Activated T-helper 9 cell treated with anti-CD3 and anti-CD28 coated beads, Interleukin-2, amount 50 U/mL, for 16 hours (primary cell): ENCODE measurements at places on chromosomes 6 and 20.

GRCh38 chr6:18243302-18243893, 20.9 kb downstream of the DEK start:
- DNase-seq = no peak

DNA sequence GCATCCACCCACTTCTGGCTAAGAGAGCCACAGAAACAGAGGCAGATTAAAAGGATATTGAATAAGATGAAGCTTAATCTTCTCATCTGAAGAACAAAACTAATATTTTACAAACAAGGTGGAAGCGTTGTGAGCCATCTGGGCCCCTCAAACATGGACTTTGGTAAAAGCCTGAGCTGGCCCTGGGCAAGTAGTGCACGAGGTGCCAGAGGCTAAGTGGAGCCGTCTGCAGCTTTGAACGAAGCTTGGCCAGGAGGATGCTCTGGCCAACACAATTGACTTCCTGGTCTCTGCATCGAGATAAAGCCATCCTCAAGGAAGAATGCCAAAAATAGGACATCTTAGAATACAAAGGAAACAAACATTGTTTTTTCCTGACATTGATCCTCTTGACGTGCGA, 53.2 kb upstream of the PLEKHG1 start:
- no peak for DNase-seq

DNA sequence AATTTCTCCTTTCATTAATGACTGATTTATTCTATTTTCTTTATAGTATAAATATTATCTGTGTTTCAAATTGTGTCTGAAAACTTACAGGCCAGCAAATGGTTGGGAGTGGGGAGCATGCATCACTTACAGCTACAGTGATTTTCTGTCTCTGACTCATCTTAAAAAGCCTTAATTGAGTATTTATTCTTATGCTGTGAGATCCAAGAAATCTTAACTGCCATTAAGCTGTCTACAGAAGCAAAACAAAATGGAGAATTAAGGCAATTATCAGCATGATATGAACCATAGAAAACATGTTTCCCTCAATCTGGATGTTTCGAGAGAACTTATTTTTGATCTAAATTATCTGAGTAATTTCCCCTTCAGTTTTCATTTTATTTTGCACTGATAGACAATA, 831.2 kb downstream of the KIF16B start:
- no peak for DNase-seq

GRCh38 chr20:63974402-63975200, 4.8 kb downstream of the SAMD10 start:
- no peak for DNase-seq

DNA sequence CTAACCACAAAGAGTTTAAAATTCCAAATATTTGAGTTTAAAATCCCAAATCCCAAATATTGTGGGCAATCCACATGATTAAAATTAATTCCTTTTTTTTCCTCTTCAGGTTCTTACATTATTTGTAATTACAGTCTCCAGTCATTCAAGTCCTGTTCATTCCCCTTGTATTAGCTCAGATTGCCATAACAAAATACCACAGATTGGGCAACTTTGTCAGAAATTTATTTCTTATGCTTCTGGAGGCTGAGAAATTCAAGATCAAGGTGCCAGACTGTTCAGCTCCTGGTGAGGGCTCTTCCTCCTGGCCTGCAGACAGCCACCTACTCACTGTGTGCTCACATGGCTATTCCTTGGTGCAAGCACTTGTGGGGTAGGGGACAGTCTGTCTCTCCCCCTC, 105.5 kb downstream of the ARMC2 start:
- no peak for DNase-seq

DNA sequence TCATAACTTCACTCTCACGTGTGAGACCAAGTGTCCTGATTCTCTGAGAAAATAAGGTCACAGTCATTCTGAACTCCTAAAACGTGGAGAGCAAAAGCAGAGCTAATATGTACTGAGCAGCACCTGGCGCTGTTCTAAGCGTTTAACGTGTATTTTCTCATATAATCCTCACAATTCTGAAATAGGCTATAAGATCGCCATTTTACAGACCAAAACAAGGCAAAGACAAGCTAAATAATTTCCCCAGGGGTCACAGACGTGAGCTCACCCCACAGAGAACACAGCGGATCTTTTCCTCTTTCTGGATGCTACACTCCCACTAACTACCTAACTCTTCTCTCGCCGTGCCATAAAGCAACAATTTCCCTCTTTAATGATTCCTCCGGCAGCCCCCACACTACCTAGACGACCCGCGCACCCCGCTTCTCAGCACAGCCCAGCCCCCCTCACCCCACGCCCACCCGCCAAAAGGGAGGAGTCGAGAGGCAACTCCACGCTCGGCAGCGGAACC, 636 bp downstream of the SUPT3H start:
- DNase-seq = no peak

GRCh38 chr6:32980488-32981038, 12.2 kb downstream of the BRD2 start:
- no peak for DNase-seq

DNA sequence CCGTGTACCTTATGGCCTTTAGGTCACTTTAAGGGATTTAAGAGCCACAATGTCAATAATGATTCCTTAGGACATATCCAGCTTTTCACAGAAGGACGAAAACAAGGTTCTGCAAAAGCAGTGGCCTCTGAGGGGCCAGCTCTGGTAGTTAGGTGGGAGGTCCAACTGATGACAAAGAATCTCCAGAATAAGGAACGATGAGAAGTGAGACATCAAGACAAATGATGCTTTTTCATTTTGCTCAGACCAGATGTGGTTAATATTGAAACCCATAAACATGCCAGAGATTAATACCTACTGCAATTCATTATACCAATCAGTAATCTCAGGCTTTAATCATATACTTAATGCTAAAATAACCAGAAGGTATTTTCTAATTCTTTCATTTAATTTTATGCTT, 1.9 kb downstream of the C6orf58 start:
- no peak for DNase-seq

DNA sequence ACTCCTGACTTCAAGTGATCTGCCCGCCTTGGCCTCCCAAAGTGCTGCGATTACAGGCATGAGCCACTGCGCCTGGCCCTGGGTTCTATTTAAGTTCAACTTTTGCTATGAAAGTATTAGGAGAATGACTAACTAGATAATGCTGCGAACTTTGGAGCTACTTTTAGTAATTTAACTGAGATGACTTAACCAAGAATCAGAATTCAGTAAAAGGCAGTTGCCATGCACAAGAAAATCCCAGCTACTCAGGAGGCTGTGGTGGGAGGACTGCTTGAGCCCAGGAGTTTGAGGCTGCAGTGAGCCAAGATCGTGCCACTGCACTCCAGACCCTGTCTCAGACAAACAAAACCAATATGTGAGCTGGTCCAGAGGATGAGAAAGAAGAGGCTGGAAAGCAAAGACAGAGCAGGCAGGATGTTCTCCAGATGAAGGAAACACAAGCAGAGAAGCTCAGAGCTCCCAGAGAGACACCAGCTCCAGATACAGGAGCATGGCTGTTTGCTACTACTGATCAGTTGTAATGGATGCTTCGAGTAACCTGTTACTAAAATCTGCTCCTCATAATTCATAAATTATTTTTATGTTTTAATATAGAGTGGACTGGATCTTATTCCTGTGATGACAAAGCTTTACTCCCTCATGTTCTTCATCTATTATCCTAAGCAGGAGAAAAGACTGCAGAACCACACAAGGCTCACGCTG, 23.9 kb downstream of the ZNF217 start:
- DNase-seq = no peak

DNA sequence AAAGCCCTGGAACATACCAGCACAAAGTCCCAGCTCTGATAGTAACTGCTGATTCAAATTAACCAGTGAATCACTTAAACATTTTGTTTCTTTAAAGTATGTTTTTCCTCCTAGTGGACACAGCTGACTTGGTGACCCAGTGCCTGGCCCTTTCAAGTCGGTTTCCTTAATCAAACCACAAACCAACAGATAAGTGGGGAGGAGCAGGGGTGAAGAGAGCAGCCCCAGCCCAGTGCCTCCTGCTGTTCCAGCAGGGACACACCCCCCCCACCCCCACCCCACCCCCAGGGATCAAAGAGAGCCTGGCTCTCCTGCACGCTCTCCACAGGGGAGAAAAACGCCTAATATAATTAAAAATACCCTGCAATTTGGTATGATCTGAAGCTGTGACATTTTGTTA, 55.4 kb upstream of the TBXT start:
- DNase-seq = no peak

- no peak for DNase-seq
Observed at GRCh38 chr20:621125-621756, 11.1 kb upstream of the TCF15 start.

- no peak for DNase-seq
Observed at GRCh38 chr6:3762852-3763251, 11.3 kb upstream of the PXDC1 start.

- no peak for DNase-seq
Observed at GRCh38 chr20:60857708-60858107, 394.4 kb upstream of the CDH4 start.

- no peak for DNase-seq
Observed at GRCh38 chr6:168469521-168469920, 28.5 kb downstream of the SMOC2 start.

DNA sequence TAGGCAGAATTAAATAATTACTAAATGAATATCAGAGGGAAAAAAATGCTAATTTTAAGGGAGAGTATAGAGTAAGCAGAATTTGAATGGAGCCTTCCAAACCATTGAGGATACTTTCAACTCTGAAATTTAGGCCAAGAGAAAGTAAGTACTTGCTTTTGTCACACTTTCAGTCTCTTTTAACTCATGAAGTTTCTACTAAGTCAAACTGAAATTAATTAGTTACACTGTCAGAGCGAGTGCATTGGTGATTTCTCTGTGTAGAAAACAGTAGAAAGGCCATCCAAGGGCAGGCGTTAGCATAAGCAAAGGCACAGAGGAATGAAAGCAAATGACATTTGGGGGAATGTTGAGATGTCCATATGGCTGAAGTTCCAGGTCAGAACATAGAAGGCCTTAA, 92.9 kb downstream of the PLEKHG1 start:
- DNase-seq = no peak

- no peak for DNase-seq
Observed at GRCh38 chr6:21521276-21521675, 72.3 kb upstream of the SOX4 start.

DNA sequence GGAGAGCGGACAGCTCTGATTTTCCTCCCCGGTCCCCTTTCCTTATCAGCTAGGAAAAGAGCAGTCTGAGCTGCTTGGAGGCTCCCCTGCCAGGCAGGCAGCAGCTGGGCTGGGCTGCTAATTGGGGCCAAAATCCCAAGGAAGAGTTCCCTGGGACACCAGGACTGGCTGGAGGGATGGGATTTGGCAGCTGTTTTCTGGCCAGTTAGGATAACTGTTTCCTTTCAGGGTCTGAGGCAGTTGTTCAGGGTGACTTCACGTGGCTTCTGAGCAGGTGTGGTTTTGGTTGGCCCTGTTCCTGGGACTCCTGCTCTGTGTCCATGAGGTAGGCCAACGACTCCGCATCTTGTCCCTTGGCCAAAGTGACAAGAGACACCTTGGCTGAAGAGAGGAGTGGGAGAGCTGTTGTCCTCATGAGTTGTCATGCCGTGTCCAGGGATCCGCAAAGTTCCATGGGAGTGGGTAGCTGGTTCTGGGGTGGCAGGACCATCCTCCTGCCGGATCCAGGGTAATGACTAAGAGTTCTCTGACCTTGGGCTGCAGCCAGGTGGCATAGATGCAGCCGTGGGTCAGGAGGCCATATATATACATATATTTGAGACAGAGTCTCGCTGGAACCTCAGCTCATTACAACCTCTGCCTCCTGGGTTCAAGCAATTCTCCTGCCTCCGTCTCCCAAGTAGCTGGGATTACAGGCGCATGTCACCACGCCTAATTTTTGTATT, 21.2 kb downstream of the MRPS18A start:
- DNase-seq = no peak

DNA sequence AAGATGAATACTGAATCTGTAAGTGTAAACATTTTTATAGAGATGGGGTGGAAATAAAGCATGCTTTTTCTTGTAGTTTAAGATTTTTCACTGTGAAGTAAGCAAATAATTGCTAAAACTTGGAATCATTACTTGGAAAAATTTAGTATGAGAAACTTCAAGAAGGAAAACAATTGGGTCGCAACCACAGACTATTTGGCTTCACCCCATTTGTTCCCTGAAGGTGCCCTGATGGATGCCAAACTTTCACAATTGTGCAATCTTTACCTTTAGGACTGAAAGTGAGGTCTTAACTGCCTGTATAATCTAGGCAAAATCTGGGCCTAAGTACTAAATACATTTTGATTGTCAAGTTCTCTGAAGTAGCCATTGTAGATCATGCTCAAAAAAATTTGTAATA, 330.1 kb downstream of the HDGFL1 start:
- DNase-seq = no peak

- no peak for DNase-seq
Observed at GRCh38 chr6:37940074-37940847, 120.7 kb downstream of the ZFAND3 start.

GRCh38 chr6:122619309-122619708, 9.1 kb downstream of the PKIB start:
- no peak for DNase-seq

- no peak for DNase-seq
Observed at GRCh38 chr6:107237992-107238660, 122.8 kb upstream of the BEND3 start.

- no peak for DNase-seq
Observed at GRCh38 chr20:24619212-24619611, 149.8 kb downstream of the SYNDIG1 start.

DNA sequence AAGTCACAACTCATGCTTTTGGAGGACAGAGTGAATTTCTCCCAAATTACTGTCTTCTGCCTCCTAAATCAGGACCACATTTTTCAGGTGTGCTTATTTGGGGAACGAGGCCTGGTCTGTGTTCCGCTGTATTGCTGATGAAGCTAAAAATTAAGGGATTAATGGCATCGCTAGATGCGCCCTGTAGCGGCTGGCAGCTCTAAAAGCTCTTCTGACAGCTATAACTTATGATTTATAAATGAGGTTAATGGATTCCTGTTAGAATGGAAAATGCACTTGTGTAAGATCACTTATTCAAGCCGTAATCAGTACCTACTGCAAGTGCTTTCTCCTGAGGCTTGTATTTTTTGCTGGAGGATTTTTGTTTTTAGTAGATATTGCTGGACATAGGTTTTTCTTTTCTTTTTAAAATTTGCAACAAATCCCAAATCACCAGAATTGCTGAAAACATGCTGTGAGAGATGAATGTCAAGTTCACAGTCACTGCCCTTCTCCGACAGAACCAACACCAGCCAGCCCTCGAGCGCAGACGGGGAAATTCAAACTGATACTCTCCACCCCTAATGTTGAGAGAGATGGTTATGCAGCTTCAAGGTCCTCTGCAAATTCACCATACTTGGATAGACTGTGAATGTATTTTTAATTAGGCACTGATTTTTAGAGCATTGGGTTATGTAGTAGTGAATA, 49.1 kb downstream of the AKAP12 start:
- no peak for DNase-seq
